ENCODE measurements at places on chromosomes 3 and 15. TPM values are rescaled to one million over a fixed set of nuclear protein-coding genes. Genes with fewer than 3 reads are reported as not detected.

SPCS1 gene
- polyA plus RNA-seq = 140 TPM

GRCh38 chr15:80832686-80833085 lies 53.5 kb downstream of the CEMIP start:
- DNase-seq = no peak
- no peaks in the 10 kb centered on the region for H3K27me3 ChIP-seq
- H3K4me3 ChIP-seq = no peak overlapping the region
- no peaks in the 10 kb centered on the region for H3K36me3 ChIP-seq
- H3K27ac ChIP-seq = no peak overlapping the region

DNASE1L3 gene
- 2.1 TPM for polyA plus RNA-seq

CACNA2D2 gene
- polyA plus RNA-seq = 0.04 TPM

STAC gene
- 7.7 TPM for polyA plus RNA-seq

- H3K4me1 ChIP-seq = peaks cover 4% of the 10 kb centered on the region
- H3K27me3 ChIP-seq = peaks cover 4% of the 10 kb centered on the region
- DNase-seq = no peak
- no peak overlapping the region for H3K27ac ChIP-seq
These were observed 266.8 kb downstream of the ABHD5 start for GRCh38 chr3:43957553-43957952.

GRCh38 chr3:33401781-33402180 lies 38.4 kb downstream of the UBP1 start:
- DNase-seq = no peak
- no peaks in the 10 kb centered on the region for H3K4me1 ChIP-seq
- no peaks in the 10 kb centered on the region for H3K27me3 ChIP-seq
- no peak overlapping the region for H3K27ac ChIP-seq
- H3K36me3 ChIP-seq = peaks cover 3% of the 10 kb centered on the region

GRCh38 chr3:44883999-44884431 lies 9.6 kb downstream of the TGM4 start:
- H3K4me1 ChIP-seq = peaks cover 51% of the 10 kb centered on the region
- DNase-seq = peak; percentile 79
- no peaks in the 10 kb centered on the region for H3K27me3 ChIP-seq

DNA sequence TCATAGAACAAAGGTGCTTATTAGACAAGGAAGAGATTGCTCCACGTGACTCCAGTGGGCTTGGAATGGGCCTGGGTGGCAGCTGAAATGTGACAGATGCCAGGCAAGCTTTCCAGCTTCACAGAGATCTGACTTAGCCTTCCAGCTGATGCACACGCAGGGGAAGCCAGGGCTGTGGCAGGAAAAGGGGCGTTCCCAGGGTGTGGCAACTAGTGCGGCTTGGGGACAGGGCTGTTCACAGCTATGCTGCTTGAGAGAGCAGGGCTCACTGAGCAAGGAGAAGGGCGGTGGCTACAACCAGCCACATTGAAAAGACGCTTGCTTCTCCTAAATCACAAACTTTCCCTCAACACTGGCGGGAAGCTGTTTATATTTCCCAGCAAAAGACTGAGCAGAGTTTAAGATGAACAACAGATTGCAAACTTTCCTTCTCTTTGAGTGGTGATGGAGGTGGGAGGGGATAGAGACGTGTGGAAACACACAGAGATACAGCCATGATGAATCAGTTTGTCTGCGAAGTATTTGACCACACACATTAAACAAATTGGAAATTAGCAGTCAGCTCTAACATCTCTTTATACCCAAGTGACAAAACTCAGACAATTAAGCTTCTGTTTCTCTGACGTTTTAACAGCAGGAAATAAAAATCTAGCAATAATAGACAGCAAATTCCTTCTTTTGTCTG lies 127.5 kb downstream of the BDH1 start:
- H3K27ac ChIP-seq = no peak overlapping the region
- H3K36me3 ChIP-seq = no peaks in the 10 kb centered on the region
- H3K4me1 ChIP-seq = peaks cover 8% of the 10 kb centered on the region
- H3K27me3 ChIP-seq = peaks cover 1% of the 10 kb centered on the region
- DNase-seq = no peak

GRCh38 chr15:45009046-45009445 lies 13.9 kb upstream of the SORD start:
- no peaks in the 10 kb centered on the region for H3K4me1 ChIP-seq
- no peak for DNase-seq
- no peaks in the 10 kb centered on the region for H3K36me3 ChIP-seq
- H3K4me3 ChIP-seq = no peak overlapping the region
- no peaks in the 10 kb centered on the region for H3K27me3 ChIP-seq
- H3K27ac ChIP-seq = no peak overlapping the region

RHOA gene
- polyA plus RNA-seq = 216 TPM

GRCh38 chr3:155869691-155870090 lies 759 bp upstream of the GMPS start:
- H3K36me3 ChIP-seq = no peaks in the 10 kb centered on the region
- H3K27me3 ChIP-seq = no peaks in the 10 kb centered on the region
- no peak for DNase-seq
- H3K4me1 ChIP-seq = peaks cover 12% of the 10 kb centered on the region
- peak overlapping the region; percentile 36 for H3K4me3 ChIP-seq

LRRC3B gene
- not detected for polyA plus RNA-seq

- no peak overlapping the region for H3K4me3 ChIP-seq
- no peaks in the 10 kb centered on the region for H3K36me3 ChIP-seq
- H3K27ac ChIP-seq = no peak overlapping the region
- no peak for DNase-seq
- H3K4me1 ChIP-seq = no peaks in the 10 kb centered on the region
- no peaks in the 10 kb centered on the region for H3K27me3 ChIP-seq
These were observed 24.1 kb upstream of the RARB start for GRCh38 chr3:25403968-25404367.

DNA sequence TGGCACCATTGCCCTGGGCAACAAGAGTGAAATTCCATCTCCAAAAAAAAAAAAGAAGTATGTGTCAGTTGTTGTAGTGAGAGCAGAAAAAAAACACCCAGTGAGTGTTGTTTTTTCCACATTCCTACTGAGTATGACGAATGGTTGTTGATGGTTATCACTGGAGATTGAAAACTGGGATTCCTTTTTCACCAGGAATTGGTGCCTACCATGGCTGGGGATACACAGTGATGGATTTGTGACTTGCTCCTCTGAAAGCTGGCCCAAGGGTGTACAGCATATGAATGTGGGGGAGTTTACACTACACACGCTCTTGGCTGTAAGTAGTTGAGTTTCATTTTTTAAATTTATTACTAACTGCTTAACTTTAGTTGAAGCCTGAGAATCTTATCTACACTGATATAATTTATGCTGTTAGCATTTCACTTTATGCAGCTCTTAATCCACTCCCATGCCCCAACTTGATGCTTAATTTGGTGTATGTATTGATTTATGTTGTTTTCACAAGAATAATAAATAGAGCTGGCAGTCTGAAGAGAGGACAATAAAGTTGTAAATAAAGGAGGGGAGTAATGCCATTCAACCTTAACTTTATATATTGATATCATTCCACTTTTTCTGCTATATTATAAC lies 56.0 kb upstream of the MME start:
- H3K27ac ChIP-seq = no peak overlapping the region
- no peaks in the 10 kb centered on the region for H3K36me3 ChIP-seq
- no peaks in the 10 kb centered on the region for H3K4me1 ChIP-seq
- H3K4me3 ChIP-seq = no peak overlapping the region
- no peaks in the 10 kb centered on the region for H3K27me3 ChIP-seq
- no peak for DNase-seq

- H3K27ac ChIP-seq = no peak overlapping the region
- peaks cover 4% of the 10 kb centered on the region for H3K27me3 ChIP-seq
- H3K4me3 ChIP-seq = no peak overlapping the region
- H3K36me3 ChIP-seq = no peaks in the 10 kb centered on the region
These were observed 157.7 kb downstream of the WNT7A start for GRCh38 chr3:13722178-13722577.

GRCh38 chr15:100761290-100761935 lies 118.2 kb upstream of the ALDH1A3 start:
- no peaks in the 10 kb centered on the region for H3K36me3 ChIP-seq
- no peak overlapping the region for H3K4me3 ChIP-seq
- DNase-seq = no peak
